Activated T-cell treated with anti-CD3 and anti-CD28 coated beads, Interleukin-2, amount 50 U/mL, for 72 hours (primary cell): ENCODE measurements at places on chromosomes 4 and X.

GRCh38 chr4:31054295-31054694, 334.1 kb downstream of the PCDH7 start:
- H3K27ac ChIP-seq: no peak overlapping the region
- H3K4me1 ChIP-seq: no peaks in the 10 kb centered on the region
- no peak overlapping the region for H3K4me3 ChIP-seq
- no peak for DNase-seq
- no peaks in the 10 kb centered on the region for H3K36me3 ChIP-seq

DNA sequence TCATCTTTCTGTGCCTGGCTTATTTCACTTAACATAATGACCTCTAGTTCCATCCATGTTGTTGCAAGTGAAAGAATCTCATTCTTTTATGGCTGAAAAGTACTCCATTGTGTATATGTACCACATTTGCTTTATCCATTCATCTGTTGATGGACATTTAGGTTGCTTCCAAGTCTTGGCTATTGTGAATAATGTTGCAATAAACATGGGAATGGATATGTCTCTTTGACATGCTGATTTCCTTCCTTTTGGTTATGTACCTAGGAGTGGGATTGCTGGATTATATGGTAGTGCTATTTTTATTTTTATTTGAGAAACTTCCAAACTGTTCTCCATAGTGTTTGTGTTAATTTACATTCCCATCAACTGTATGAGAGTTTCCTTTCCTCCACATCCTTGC, 71.2 kb downstream of the TACR3 start:
- no peaks in the 10 kb centered on the region for H3K36me3 ChIP-seq
- H3K4me1 ChIP-seq: no peaks in the 10 kb centered on the region
- no peak overlapping the region for H3K27ac ChIP-seq
- no peak overlapping the region for H3K4me3 ChIP-seq
- no peaks in the 10 kb centered on the region for H3K27me3 ChIP-seq
- no peak for DNase-seq

- no peaks in the 10 kb centered on the region for H3K36me3 ChIP-seq
- no peak overlapping the region for H3K27ac ChIP-seq
- no peaks in the 10 kb centered on the region for H3K4me1 ChIP-seq
- peaks cover 6% of the 10 kb centered on the region for H3K27me3 ChIP-seq
- no peak for DNase-seq
- no peak overlapping the region for H3K4me3 ChIP-seq
These were observed 42.4 kb downstream of the RAI2 start for GRCh38 chrX:17818726-17819125.

DNA sequence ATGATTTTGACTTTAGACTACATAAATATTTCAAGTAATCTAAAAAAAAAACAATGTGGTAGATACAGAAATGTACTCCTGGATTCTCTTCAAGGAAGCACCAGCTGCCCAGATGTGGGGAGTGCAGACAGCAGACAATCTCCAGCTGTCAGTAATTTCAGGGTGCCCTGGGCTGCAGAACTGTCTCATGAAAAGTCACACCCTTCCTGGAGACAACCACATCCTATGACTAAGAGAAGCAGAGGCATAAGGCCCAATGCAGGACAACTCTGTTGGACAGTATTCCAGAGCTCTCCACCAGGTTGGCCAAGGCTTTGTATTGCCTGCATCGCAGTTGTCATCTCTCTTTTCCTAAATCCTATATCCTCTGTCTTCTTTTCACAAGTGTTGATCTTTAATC, 34.4 kb upstream of the BLTP1 start:
- no peak overlapping the region for H3K4me3 ChIP-seq
- H3K4me1 ChIP-seq: peaks cover 18% of the 10 kb centered on the region
- H3K36me3 ChIP-seq: no peaks in the 10 kb centered on the region
- no peaks in the 10 kb centered on the region for H3K27me3 ChIP-seq
- no peak overlapping the region for H3K27ac ChIP-seq
- no peak for DNase-seq

- no peak for DNase-seq
- peaks cover 61% of the 10 kb centered on the region for H3K27me3 ChIP-seq
- peaks cover 6% of the 10 kb centered on the region for H3K4me1 ChIP-seq
These were observed 448 bp upstream of the TBC1D8B start for GRCh38 chrX:106802063-106802387.

- H3K36me3 ChIP-seq: peaks cover 15% of the 10 kb centered on the region
- peak; percentile 25 for DNase-seq
- H3K27me3 ChIP-seq: peaks cover 8% of the 10 kb centered on the region
- peaks cover 36% of the 10 kb centered on the region for H3K4me1 ChIP-seq
- peak overlapping the region; percentile 71 for H3K27ac ChIP-seq
- H3K4me3 ChIP-seq: peak overlapping the region; percentile 15
These were observed 47.3 kb upstream of the C1GALT1C1 start for GRCh38 chrX:120677004-120677652.

DNA sequence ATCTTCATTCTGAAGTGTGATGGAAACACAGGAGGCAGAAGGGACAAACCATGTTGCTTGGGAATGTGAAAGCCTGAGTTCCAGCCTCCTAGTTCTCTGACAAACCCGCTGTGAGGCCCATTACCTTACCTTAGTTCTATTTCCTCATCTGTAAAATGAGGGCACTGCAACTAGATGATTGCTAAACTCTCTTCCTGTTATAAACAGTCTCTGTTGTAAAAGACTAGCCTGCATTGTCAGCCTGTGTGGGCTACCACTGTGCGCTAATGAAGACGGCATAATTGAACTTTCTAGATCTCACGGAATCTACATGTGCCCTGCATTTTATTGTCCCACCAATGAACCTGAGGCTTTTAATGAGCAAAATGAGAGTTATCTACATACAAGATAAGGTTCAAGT, 147.2 kb downstream of the AFF2 start:
- H3K27ac ChIP-seq: no peak overlapping the region
- H3K4me3 ChIP-seq: no peak overlapping the region
- no peak for DNase-seq
- H3K36me3 ChIP-seq: no peaks in the 10 kb centered on the region

- no peaks in the 10 kb centered on the region for H3K4me1 ChIP-seq
- DNase-seq: no peak
- no peak overlapping the region for H3K27ac ChIP-seq
- H3K27me3 ChIP-seq: no peaks in the 10 kb centered on the region
These were observed 16.2 kb downstream of the NPNT start for GRCh38 chr4:105911426-105911825.

- H3K36me3 ChIP-seq: no peaks in the 10 kb centered on the region
- no peaks in the 10 kb centered on the region for H3K4me1 ChIP-seq
- no peak overlapping the region for H3K4me3 ChIP-seq
- no peak for DNase-seq
These were observed 87.4 kb downstream of the ADGRA3 start for GRCh38 chr4:22428441-22428840.

GRCh38 chr4:176945334-176945733, 152.6 kb upstream of the VEGFC start:
- no peak overlapping the region for H3K4me3 ChIP-seq
- H3K27ac ChIP-seq: no peak overlapping the region

GRCh38 chrX:36528661-36529060, 479.5 kb upstream of the FAM47C start:
- no peaks in the 10 kb centered on the region for H3K36me3 ChIP-seq
- H3K27ac ChIP-seq: no peak overlapping the region
- H3K4me3 ChIP-seq: no peak overlapping the region

DNA sequence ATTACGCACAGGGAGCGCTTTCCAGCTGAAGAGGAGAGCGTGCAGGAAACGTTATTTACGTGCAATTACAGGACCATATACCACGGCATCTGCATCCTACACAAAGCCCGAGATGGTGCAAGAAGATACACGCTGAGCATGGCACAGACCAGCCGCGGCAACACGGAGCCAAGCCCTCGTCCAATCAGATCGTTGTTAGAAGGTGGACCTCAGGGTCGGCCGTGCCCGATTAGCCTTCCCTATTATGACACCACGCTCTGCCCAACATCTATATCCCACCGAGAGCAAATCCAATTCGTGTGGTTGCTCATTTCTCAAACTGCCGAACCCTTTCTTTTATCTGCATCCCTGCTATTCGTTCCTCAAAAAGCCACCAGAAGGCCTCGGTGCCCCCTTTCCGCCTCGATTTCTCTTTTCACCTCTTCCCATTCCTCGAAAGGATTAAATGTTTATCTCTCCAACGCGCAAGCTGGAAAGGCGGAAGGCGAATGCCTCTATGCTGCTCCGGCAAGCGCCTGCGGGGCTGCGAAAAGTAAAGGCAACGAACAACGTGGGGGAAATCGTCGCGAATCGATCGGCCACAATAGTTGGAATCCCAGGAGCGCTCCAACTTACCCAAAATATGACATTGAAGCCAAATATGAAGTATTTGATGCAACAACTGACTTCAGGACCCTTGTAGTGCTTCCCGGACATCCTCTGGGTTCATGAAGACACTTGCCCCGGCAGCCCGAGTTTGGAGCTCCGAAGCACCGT, 702 bp downstream of the TSPAN5 start:
- peaks cover 82% of the 10 kb centered on the region for H3K4me1 ChIP-seq
- peak overlapping the region; percentile 93 for H3K4me3 ChIP-seq
- DNase-seq: peak; percentile 57
- H3K27ac ChIP-seq: peak overlapping the region; percentile 62

- no peaks in the 10 kb centered on the region for H3K27me3 ChIP-seq
- no peak overlapping the region for H3K4me3 ChIP-seq
- H3K27ac ChIP-seq: no peak overlapping the region
- H3K36me3 ChIP-seq: no peaks in the 10 kb centered on the region
These were observed 603.7 kb downstream of the GRXCR1 start for GRCh38 chr4:43496188-43496587.

- no peak overlapping the region for H3K4me3 ChIP-seq
- peaks cover 11% of the 10 kb centered on the region for H3K4me1 ChIP-seq
- no peaks in the 10 kb centered on the region for H3K36me3 ChIP-seq
- H3K27ac ChIP-seq: no peak overlapping the region
- H3K27me3 ChIP-seq: no peaks in the 10 kb centered on the region
These were observed 56.4 kb upstream of the PLAC8 start for GRCh38 chr4:83170952-83171399.

DNA sequence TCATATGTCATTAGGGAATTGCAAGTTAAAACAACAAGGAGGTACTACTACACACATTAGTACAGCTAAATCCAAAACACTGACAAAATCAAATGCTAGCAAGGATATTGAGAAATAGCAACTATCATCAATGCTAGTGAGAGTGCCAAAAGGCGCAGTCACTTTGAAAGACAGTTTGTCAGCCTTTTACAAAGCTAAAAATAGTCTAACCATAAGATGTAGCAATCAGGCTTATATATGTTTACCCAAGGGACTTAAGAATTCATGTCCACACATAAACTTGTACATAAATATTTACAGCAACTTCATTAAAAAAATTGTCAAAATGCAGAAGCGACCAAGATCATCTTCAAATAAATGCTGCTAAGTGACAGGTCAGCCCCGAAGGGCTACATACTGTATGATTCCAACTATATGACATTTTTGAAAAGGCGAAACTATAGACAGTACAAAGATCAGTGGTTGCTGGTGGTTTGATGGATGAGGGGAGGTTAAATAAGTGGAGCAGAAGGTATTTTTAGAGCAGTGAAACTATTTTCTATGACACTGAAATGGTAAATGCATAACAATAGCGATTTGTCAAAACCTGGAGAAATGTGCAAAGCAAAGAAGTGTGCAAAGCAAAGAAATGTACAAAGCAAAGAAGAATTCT, 704.8 kb downstream of the ARAP2 start:
- H3K36me3 ChIP-seq: no peaks in the 10 kb centered on the region
- no peaks in the 10 kb centered on the region for H3K4me1 ChIP-seq
- no peak for DNase-seq
- H3K4me3 ChIP-seq: no peak overlapping the region
- H3K27me3 ChIP-seq: no peaks in the 10 kb centered on the region
- H3K27ac ChIP-seq: no peak overlapping the region

DNA sequence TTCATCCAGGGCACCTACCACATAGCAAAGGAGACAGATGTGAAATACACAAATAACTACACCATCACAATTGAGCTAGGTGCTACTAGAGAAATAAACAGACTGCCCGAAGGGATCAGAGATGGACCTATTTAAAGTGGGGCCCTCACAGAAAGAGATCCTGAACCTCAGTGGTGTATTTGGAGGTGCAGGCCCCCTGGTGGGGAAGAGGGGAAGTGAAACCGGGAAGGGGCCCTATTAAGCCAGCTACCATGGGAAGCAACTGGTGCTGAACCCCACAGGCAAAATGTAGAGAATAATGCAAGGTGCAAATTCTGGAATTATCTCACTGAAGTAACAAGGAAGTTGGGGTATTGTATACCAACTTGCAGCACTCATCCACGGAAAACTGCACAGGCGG, 78.6 kb upstream of the FAM9A start:
- no peak overlapping the region for H3K27ac ChIP-seq
- peak; percentile 9 for DNase-seq
- H3K27me3 ChIP-seq: no peaks in the 10 kb centered on the region
- H3K4me3 ChIP-seq: no peak overlapping the region

GRCh38 chr4:106852426-106852825, 183.7 kb downstream of the DKK2 start:
- no peak overlapping the region for H3K4me3 ChIP-seq
- no peak for DNase-seq
- no peak overlapping the region for H3K27ac ChIP-seq
- H3K36me3 ChIP-seq: no peaks in the 10 kb centered on the region
- no peaks in the 10 kb centered on the region for H3K27me3 ChIP-seq
- no peaks in the 10 kb centered on the region for H3K4me1 ChIP-seq

GRCh38 chr4:126890994-126891393, 741.8 kb upstream of the INTU start:
- H3K4me1 ChIP-seq: no peaks in the 10 kb centered on the region
- H3K36me3 ChIP-seq: peaks cover 2% of the 10 kb centered on the region
- H3K27ac ChIP-seq: no peak overlapping the region
- DNase-seq: no peak
- H3K4me3 ChIP-seq: no peak overlapping the region

DNA sequence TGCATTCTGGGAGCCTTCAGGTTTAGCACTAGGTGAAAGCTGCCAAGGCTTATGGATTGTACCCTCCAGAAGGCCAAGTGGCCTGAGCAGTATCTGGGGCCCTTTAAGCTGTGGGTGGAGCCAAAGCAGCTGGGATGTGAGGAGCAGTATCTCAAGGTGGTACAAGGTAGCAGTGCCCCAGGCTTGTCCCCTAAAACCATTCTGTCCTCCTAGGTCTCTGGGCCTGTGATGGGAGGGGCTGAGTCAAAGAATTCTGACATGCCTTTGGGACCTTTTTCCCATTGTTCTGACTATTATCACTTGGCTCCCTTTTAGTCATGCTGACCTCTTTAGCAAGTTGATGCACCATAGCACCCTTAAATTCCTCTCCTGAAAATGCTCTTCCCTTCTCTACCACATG, 99.1 kb upstream of the TSPAN7 start:
- peaks cover 27% of the 10 kb centered on the region for H3K27me3 ChIP-seq
- no peak overlapping the region for H3K27ac ChIP-seq
- no peak for DNase-seq

DNA sequence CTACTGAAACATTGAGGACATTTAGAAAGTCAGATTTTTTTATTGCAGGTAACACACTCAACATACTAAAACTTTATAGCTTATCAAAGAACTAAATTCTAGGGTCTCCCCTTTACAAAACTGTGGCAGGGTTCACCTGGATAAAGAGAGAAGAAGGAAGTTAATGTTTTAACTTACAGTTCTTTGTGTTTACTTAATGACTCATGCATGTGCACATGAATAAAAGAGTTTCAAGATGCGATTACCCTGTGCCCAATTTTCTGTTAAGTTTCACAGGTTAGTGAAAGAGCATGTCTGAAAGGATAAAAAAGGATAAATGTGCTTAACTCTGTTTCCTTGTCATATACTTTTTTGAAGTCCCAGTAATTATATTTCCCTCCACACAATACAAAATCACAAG, 16.8 kb downstream of the DCAF8L1 start:
- H3K4me1 ChIP-seq: no peaks in the 10 kb centered on the region
- peaks cover 2% of the 10 kb centered on the region for H3K36me3 ChIP-seq
- H3K27ac ChIP-seq: no peak overlapping the region
- no peaks in the 10 kb centered on the region for H3K27me3 ChIP-seq
- DNase-seq: no peak
- no peak overlapping the region for H3K4me3 ChIP-seq

GRCh38 chr4:128803783-128804182, 5.7 kb upstream of the JADE1 start:
- no peaks in the 10 kb centered on the region for H3K36me3 ChIP-seq
- DNase-seq: no peak
- H3K4me1 ChIP-seq: no peaks in the 10 kb centered on the region
- H3K4me3 ChIP-seq: peak overlapping the region; percentile 0
